ENCODE measurements at places on chromosomes 12 and 14.

GRCh38 chr12:81644503-81644902 lies 114.6 kb downstream of the PPFIA2 start:
- DNase-seq: no peak

DNA sequence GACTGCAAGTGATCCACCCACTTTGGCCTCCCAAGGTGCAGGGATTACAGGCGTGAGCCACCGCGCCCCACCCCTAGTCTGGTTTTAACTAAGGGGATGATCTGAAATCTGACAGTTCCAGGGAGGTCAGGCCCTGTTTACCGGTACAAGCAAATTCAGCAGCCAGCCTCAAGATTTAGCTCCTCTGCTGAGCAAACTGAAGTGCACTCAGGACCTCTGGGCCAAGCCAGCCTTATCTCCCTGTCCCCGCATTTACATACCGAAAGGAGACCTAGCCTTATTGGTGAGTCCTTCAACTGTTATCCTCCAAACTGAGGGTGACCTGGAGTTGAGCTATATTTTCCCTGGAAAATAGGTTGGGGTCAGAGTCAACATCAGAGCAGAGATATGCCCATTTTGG lies 835 bp upstream of the ABHD4 start:
- no peak for DNase-seq

GRCh38 chr12:53624458-53624857 lies 1.7 kb downstream of the ATF7 start:
- DNase-seq: no peak

DNA sequence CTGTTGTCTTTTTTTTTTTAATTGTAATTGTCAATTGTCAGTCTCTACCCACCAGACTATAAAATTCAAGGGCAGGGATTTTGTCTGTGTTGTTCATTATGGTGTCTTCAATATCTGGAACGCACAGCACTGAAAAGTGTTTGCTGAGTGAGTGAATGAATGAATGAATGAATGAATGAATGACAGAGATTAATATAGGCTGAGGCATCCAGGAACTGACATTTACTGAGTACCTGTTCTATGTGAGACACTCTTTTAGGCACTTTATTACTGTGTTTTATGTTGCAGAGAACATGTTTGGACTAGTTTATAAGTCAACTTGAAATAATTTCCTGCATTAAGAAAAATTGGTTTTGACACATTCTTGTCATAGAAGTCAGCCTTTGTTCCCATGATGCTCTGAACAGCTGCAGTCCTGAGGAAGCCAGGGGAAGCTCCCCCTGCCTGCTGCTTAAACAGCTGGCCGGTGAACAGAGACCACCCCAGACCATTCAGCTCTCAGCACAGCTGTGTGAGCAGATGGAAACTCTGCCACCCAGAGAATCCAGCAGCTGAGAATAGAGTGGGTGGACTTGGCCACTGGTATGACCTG lies 160.7 kb upstream of the CCND2 start:
- no peak for DNase-seq

DNA sequence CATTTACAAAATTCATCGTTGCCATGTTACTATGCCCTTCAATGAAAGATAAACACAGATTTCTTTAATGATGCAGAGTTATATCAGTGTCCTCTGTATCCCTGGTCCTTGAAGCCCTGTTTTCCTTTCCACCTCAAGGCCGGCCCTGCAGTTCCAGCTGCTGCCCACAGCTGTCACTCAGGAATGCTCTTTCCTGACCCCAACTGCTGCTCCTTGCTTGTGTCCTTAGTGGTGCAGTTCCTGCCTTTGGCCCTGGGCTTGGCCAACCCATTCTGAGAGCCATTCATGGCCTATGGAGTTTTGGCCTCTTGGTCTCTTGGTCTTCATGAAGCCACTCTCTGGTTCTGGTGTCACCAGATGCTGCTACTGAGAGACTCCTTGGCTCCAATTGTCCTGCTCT lies 93.1 kb downstream of the GAS2L3 start:
- no peak for DNase-seq
